T-helper 22 cell (primary cell): ENCODE measurements at places on chromosomes 5 and 9.

DNA sequence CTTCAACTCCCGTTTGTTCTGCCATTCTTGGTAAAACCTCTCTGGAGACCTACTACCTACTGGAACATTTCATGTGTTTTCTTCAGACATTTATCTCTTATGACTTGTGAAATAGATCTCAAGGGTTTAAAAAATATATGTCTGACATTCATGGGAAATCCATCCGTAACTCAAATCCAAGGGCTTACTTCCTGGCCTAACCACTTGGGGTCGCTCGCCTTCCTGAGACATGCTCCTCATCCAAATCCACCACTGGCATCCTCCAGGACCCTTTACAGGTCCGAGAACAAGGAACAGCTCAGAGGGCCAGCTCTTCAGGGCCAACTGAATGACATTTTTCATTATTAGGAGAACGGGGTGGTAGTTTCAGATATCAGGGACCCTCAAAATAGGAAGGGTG, 235.1 kb upstream of the TUT7 start:
- DNase-seq: no peak

- DNase-seq: no peak
Measured at GRCh38 chr9:121474231-121474947, 25.3 kb downstream of the GGTA1 start.

GRCh38 chr9:36451949-36452348, 51.9 kb upstream of the RNF38 start:
- no peak for DNase-seq

DNA sequence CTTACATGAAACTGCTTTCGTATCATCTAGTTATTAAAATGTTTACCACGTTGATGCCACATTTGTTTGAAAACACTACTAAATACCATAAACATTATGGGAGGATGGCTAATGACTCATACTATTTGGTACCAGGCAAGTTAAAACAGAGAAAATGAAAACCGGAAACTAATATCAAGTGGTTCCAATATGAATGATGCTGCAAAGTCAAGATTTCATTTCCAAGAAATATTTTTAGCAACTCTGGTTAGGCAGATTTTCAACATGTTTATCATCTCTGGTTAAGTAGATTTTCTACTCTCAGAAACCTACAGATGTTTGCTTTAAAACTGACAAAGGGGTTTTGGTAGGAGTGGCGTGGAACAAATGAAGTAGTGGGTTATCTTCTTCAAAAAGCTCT, 4.9 kb upstream of the F2R start:
- DNase-seq: no peak

GRCh38 chr9:117957267-117957666, 253.1 kb downstream of the TLR4 start:
- DNase-seq: no peak

DNA sequence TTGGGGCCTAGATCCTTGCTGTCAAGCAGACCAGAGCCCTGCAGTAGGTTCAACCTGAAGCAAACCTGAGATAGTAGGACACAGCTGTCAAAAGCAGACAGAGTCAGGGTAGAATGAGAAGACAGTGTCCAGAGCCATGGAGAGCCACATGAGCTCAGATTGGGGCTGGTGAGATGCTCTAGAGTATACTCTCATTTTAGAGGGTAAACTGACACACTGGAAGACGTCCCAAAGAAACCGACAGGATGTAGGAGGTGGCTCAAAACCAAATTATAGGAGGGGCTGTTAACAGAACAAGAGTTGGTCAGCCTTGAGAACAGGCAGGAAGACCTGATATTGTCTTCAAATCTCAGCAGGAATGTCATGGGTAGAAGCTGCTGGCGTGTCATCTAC, 11.5 kb downstream of the CCDC69 start:
- no peak for DNase-seq

DNA sequence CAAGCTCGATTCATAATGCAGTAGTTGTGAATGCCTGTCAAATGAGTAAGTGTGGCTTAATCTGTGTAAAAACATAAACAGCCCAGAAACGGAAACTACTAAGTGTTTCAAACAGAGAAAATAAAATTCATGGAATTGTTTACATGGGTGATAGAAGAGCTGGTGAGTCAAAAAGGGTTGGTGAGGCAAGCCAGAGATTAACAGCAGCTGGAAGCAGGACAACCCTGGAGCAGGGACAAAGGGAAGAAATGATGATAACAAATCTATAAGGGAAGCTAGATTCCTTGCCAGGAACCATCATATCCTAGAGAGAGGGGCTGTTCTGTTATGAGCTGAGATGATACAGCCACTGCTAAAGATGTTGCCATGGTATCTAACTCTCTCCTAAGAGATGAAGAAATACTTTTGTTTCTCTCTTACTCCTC, 18.0 kb upstream of the PRR16 start:
- no peak for DNase-seq

DNA sequence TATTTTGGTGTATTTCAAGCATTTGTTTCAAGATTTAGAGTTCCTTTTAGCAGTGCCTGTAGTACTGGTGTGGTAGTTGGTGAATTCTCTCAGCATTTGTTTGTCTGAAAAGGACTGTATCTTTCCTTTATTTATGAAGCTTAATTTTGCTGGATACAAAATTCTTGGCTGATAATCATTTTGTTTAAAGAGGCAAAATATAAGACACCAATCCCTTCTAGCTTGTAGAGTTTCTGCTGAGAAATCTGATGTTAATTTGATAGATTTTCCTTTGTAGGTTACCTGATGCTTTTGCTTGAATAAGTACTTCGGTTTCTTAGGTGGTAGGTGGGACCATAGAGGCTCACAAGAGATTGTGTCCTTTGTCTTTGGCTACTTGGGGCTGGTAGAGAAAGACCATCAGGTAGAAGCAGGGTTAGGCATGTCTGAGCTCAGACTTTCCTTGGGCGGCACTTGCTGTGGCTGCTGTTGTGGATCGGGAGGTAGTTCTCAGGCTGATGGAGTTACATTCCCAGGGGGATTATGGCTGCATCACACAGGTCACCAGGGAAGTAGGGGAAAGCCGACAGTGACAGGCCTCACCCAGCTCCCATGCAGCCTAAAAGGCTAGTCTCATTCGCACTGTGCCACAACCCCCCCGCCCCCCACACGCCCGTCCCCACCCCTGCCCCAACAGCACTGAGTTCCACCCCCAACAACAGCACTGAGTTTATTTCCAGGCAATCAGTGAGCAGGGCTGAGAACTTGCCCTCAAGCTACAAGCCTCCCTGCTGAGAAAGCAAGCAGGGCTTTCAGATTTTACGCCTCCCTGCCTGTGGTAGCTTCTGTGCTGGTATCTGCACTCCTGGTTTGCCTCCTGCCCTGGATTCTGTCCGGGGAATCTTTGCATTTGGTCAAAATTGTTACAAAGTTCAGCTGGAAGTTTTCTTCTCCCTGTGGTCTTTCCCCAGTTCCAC, 127.1 kb upstream of the GLRA1 start:
- DNase-seq: no peak

DNA sequence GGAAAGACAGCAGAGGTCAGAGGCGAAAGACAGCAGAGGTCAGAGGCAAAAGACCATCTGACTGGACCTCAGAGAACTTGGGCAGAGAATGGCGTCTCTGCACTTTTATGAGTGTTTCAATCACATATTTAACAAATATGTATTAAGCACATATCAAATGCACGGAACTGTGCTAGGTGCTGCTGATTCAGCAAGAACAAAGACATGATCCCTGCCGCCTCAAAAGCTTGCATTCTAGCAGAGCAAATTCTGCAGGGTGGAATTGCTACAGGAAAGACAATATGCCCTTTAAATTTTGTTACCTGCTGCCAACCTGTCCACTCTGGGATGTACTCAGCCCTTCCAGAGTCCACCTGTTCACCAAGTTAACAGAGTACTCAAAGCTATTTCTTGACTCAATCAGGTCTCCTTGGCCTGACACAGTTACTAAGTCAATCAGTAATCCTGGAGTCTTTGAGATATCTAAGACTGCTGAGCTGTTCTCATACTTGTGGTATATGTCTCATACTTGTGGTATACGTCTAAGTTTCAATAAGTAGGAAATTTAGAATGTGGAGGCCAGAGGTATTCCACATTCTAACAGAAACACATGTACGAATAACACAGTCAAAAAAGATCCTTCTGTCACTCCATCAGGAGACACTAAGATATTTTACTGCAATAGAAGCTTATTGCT, 131.8 kb downstream of the GNAQ start:
- DNase-seq: no peak

DNA sequence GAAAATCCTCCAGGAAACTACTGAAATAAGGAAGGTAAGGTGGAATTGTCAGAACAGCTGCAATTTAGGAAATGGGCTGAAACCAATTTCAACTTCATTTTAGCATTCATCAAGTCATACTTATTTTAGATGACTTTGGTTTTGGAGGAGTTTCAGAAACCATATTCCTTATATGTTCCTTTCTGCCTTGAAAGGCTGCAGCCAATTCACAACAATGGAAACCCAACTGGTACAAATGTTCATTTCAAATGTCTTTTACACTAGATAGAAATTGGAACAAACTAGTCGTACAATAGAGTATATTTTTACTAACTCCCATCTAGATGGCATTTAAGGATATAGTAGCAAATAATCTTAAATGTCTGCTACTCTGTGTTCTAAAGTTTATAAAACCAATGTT, 82.6 kb upstream of the ANKH start:
- no peak for DNase-seq
